ENCODE measurements at places on chromosomes 16 and 17. TPM values are rescaled to one million over a fixed set of nuclear protein-coding genes. Genes with fewer than 3 reads are reported as not detected.

GRCh38 chr16:30355954-30356308, 823 bp upstream of the CD2BP2 start:
- no peak for DNase-seq

DNA sequence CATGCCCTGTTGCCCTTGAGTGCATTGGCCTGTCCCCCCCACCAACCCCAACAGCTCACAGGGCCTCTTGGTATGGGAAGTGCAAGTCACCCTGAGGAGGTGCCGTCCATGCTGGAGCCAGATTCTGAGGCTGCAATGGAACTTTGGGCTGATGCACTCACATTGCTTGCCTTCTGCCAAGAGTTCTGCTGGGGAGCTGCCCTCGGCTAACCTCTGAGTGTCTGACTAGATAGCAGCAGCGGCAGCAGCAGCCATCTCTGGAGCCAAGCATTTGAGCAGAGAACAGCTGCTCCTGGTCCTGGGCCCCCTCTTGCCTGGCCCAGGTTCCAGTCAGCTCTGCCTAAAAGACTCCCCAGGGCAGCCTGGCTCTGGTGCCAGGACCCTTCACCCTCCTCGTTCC, 61.5 kb downstream of the GNAO1 start:
- no peak for DNase-seq

- peak; percentile 23 for DNase-seq
Observed at GRCh38 chr16:69107316-69107962, 2.0 kb downstream of the HAS3 start.

- DNase-seq, result no peak
Observed at GRCh38 chr17:73632513-73632912, 11.7 kb downstream of the SDK2 start.

DNA sequence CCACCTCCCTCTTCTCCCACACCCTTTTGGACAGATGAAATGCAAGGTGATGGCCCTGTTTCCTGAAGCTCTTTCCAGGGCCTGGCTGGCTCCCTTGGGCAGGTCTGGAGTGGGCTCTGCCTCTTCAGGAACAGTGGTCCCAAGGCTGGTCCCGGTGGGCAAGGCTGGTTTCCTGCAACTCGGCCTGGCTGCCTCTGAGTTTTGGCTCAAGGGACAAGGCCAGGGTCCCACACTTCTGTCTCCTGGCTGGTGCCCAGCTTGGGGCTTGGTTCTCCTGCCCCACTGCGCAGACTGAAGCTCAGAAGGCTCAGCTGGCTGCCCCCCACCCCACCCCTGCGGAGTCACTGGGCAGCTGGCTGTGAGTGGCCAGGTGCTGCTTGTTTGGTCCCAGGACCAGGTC, 3.8 kb upstream of the ACTG1 start:
- DNase-seq, result no peak

The ABCA6 gene
- total RNA-seq, result not detected

The TTYH2 gene
- 3.4 TPM for total RNA-seq

The WIPI1 gene
- 17.6 TPM for total RNA-seq

Data from activated CD4-positive, alpha-beta T cell treated with anti-CD3 and anti-CD28 coated beads for 36 hours (primary cell).